ENCODE measurements at places on chromosomes 7 and 10. TPM values are rescaled to one million over a fixed set of nuclear protein-coding genes. Genes with fewer than 3 reads are reported as not detected.

Gene PI4K2A
- 13.6 TPM for total RNA-seq

Gene ANKRD61
- total RNA-seq: not detected

Gene PSPH
- 150 TPM for total RNA-seq

Gene TBXAS1
- 48.6 TPM for total RNA-seq

Measured in Caki2 (cell line).